ENCODE measurements at places on chromosomes 4 and X.

DNA sequence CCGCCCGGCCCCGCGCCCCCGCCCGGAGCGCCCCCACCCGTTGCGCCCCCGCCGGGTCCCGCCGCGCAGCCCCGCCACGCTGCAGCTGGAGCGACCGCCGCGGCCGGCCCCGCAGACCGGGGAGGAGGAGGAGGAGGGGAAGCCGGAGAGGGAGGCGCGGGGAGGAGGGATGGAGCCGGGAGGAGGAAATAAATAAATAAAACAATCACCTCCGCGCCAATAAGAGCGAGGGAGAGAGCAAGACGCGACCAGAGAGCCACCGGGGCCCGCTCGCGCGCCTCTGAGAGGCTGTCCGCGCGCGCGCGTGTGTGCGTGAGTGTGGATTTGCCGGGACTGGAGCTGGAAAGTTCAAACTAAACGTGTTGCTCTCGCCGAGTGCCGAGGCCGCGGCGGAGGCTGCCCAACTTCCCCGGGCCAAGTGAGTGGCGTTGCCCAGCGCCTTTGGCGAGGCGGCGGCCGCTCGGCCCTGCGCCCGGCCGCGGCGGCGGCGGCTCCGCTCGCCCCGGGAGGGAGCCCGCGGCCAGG lies 2184.4 kb upstream of the TENM3 start:
- peak; percentile 88 for DNase-seq

GRCh38 chr4:80086296-80086695 lies 13.3 kb upstream of the ANTXR2 start:
- no peak for DNase-seq

DNA sequence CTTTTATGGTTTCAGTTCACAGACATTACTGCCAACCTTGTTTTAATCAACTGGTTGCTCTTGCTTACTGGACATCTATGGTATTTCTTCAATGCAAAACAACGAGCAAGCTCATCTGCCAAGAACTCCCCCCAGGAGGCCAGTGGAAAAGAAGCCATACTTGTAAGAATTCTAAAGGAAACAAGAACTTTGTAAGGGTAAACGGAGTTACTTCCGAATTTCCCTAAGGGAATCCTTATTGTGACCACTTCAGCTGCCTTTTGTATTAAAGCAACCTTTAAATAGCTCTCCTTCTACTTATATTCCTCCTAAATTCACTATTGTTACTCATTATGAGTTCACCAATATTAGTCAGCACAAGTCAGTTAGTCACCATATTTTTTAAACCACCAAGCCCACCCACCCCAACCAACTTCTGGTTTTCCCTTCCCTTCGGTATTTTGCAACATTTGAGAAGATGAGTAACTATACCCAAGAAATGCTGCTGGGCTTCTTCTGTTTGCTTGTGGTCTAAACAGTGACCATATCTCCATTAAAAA lies 602.8 kb upstream of the DIPK2B start:
- DNase-seq = no peak

DNA sequence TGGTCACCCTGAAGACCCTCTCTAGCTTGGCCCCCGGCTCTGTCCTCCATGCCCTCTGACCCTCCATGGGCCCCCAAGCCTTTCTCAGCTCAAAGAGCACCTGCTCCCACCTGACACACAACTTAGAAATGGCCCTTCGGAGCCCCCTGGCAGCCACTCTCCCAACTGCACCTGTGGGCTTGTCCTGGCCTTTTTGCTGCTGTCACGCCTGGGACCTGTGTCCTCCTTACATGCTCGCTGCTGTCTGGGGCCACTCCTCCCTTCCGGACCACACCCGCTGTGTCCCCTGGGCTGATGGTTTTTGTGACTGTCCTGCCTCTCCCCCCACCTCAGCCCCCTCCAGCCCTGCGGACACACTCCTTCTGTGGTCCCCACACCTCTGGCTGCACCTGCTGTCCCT lies 106.2 kb upstream of the AFAP1 start:
- DNase-seq = no peak

DNA sequence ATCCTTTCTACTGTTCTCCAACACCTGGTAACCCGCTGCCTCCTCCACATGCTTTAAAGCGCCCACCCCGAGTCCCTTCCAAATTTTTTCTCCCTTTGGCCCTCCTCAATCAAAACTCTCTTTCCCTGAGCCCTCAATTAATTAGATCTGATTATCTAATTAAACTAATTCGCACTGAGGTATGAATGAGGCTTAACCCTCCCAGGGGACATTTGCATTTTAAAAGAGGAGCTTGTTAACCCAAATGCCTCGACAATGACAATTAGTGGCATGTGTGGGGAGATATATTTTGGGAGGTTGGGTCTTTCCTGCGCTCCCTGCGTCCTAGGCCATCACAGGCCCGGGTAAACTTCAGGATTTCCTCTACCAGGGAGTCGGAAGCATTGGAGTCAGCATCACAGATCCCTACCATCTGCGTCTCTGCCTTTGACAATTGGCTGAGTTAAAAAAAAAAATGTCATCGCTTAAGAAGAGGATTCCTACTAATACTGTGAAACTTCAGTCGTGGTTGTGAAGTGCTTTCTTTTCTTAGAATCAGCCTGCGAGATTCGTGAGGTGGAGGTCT lies 50.6 kb downstream of the TENM3 start:
- no peak for DNase-seq

DNA sequence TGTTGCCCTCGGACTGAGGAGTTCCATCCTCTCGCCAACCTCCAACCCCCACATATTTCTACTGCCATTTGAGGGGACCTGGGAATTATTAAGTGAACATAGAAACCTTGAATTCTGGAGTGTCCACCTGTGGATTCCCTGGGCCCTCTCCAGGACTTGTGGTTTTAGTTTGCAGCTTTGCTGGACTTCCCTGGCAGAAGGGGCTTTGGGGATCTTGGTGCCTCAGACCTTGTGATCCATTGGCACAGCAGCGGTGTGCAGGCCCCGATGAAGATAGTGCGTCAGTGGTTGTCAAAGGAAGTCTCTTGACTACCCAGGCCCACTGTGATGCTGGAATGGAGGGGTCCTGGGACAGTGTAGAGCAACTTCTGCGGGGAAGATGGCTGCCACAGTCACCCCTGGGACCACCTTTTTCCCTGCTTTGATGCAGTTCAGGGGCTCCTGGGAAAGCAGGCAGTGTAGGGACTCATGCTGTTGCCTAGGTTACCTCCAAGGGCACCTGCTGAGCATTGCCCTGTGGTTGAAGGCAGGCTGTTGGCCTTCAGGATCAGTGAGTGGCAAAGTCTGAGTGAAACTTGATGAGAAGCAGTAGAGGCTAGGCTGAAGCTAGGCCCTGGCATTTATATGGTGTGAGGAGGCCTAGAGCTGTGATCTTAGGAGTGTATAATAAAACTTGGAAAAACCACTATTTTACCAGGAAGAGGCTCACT lies 2.2 kb downstream of the SLC16A2 start:
- peak; percentile 4 for DNase-seq

GRCh38 chr4:68256284-68256683 lies 10.8 kb upstream of the TMPRSS11B start:
- DNase-seq = no peak

DNA sequence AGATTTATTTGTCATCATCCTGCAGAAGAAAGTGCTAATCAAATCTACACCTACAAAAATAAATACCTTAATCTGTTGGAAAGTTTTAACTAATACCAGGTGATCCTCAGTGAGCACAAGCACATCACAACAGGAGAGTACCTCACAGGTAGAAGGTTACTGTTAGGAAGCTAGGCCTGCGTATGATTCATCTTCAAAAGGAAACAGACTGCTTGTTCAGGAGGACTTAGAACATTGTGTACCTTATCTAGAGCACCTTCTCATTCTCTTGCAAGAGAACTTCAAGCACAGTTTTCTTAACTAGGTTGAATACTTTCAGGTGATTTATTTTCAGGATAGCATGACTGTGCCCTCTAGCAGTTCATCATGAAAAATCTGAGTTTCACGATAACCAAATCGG lies 54.2 kb downstream of the MND1 start:
- no peak for DNase-seq

DNA sequence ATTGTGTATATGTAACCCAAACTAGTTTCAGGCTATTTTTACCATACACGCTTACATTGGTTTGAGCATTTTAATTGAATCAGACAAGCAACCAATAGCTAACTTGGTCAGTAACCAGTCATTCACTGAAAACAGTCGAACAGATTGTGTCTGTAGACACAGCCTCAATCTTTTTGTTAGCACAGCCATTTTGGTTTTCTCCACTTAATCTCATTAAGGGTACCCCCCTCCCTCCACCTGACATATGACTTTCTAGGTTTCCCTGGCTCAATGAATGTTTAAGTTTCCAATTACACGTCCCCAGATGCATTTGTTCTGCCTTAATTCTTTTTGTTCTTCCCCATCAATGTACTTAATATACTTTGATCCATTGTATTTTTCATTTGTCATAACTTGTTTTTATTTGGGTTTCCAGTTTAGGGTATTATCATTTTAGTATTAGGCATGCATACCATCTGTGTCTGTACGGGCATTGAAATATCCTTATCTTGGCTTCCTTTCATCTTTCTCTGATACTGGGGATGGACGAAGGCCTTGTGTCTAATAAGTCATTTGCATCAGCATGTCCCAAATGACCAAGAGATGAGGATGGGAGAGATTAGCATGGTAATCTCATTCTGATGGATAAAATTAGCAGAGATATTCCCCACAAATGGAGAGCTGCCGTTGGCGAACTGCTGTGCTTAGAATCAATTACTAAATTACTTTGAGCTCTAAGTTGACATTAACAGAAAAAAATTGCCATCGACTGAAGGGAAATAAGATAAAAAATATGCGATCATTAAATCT lies 35.9 kb upstream of the PHOX2B start:
- DNase-seq = no peak

GRCh38 chrX:85506871-85507270 lies 127.4 kb upstream of the POF1B start:
- no peak for DNase-seq

DNA sequence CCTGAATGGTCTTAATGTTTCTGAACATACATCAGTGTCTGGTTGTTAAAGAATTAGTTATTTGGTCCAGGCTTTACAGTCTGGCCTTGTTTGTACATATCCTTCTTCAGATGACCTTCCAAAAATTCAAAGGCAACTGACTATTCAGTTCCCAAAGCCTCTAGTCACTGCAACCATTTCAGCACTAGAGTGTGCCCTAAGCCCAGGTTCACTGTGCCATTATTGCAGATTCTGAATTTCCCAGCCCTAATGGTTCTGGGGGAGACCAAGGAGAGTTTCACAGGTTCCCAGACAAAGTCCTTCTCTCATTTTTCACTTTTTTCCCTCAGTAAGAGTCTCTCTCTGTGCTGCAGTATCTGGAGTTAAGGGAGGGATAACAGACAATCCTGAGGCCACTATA lies 235.8 kb downstream of the TRAM1L1 start:
- no peak for DNase-seq

DNA sequence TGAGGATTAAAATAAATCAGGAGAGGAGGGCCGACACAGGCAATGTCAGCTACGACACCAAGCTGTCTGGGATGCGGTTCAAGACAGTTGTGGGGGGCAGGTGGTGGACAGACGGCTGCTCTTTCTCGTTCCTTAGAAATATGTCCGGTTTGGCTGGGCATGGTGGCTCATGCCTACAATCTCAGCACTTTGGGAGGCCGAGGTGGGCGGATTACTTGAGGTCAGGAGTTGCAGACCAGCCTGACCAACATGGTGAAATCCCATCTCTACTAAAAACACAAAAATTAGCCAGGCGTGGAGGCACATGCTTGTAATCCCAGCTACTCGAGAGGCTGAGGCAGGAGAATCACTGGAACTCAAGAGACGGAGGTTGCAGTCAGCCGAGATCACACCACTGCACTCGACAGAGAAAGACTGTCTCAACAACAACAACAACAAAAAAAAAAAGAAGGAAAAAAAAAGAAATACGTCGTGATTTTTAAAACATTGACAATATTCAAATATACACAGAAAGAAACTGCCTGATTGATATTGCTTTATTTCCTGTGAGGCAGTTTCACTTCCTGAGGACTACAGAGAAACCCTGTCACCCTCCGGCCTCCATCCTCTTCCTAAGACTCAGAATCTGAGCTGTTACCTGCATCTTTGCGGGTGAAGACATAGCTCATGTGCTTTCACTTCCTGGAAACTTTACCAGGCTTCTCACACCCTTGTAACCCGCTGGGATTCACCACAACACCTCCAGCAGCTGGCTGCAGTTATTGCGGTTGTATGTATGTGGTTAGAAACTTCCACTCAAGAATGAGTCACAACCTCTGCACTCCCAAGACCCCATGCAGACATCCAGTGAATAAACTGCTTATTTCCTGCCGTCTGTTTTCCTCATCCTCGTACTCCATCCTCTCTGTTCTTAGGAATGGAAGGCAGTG lies 63.8 kb upstream of the STS start:
- peak; percentile 56 for DNase-seq

DNA sequence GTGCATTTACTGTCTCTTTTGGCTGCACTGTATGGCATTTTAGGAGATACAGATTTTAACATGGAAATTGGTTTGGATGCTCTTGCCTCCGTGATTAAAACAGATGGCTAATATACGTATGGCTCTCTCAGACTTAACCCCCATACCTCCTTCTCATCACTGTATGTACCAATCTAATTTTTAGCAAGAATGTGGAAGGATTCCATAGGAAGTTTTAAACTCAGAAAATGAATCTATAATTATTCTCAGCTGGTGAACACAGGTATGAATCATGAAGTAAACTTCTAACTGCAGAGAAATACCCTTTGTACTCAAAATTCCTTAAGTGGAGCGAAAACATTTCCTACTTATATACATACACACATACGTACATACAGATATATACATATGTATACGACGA lies 210.5 kb upstream of the NEIL3 start:
- no peak for DNase-seq

DNA sequence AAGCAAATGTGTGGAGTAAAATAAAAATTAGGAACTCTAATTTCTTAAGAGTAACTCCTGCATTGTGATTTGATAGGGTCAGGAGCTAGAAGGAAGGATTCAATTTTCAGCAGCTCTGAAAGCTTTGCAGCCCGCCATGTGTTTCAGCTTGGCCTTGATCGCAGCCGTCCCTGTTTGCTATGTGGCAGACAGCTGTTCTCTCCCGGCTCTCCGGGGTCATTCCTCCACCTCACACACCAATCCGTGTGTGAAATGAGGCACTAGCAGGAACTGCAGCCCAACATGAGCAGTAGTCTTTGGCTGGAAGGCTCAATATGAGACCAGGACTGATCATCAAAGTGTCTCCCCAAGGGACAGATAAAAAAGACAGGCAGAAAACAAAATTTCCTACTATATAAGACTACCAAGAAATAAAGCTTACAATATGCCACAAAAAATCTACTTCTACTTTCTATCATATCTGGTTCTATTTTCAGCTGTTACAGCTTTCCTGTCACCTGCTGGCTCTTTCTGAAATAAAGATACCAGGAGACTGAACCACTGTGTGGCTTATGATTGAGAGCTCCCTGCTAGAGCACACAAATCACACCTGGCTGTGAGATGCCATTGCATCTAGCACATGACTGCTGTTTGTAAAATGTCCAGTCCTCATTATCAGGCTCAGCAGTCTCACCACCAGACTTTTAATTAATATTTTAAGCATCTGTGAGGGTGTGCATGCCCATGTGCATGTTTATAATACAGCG lies 44.1 kb upstream of the SEC24B start:
- peak; percentile 85 for DNase-seq

Measured in muscle of leg (tissue), 16 donors.